NCI-H460 (cell line): ENCODE measurements at places on chromosomes 5 and 9.
A peak's percentile ranks its signal among the peaks of the same experiment; 100 is the strongest.

DNA sequence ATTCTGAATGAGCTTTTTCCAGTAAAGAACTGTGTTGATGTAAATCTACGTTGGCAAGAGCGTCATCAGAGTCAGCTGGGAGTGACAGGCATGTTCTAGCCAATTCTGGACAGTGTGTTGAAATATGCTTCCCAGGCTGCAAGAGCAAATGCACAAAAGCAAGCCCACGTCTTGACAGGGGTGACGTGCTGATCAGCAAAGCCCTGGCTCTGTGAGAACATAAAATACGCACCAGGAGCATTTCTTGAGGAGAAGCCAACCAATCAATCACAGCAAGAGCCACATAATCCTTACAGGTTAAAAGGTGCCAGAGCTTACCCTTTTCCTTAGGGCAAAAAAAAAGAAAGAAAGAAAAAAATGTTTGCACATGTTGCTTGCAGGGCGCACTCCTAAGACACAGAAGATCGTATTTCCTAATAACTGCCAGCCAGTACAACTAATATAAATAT, 148.1 kb downstream of the PDE4D start:
- peak; percentile 60 for DNase-seq

- DNase-seq, result no peak
These were observed 2.3 kb upstream of the INIP start for GRCh38 chr9:112720113-112720780.

GRCh38 chr5:132476876-132477781, 13.4 kb downstream of the IRF1 start:
- DNase-seq, result no peak

GRCh38 chr5:109743041-109743531, 53.4 kb downstream of the MAN2A1 start:
- DNase-seq, result peak; percentile 43

DNA sequence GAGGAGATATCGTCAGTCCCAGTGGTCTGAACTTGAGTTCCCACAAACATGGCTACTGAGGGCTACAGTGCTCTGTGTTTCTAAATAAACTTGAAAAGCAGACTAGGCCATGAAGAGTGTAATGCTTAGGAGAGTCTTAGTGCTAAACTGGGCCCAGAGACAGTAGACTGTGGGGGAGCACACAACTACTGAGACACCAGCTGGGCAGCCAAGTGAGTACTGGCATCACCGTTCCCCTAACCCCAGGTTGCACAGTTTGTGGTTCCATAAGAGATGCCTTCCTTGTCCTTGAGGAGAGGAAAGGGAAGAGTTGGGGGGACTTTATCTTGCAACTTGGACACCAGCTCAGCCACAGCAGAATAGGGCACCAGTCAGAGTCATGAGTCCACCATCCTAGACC, 172.1 kb upstream of the DMRTA1 start:
- no peak for DNase-seq

- peak; percentile 77 for DNase-seq
These were observed 720 bp downstream of the TUSC1 start for GRCh38 chr9:25677301-25678146.

- DNase-seq, result no peak
These were observed 573.1 kb downstream of the TLE4 start for GRCh38 chr9:80144856-80145255.

DNA sequence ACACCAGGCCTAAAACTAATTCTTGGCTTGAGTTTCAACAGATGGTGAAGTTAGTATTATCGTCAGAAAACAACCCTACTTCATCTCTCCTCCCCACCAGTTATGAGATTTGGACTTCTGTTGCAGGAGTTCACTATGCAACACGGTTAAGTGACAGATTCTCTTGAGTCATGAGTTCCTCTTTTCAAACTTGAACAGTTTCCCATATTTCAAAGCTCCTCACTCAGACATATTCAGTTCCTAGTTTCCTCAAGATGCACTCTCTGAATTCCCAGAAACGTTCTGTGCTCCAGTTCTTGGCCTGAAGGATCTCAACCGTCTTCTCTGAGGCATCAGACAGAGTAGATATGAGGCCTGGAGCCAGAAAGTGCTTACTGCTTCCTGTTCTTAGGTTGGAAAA, 7.3 kb upstream of the PTGER4 start:
- no peak for DNase-seq

DNA sequence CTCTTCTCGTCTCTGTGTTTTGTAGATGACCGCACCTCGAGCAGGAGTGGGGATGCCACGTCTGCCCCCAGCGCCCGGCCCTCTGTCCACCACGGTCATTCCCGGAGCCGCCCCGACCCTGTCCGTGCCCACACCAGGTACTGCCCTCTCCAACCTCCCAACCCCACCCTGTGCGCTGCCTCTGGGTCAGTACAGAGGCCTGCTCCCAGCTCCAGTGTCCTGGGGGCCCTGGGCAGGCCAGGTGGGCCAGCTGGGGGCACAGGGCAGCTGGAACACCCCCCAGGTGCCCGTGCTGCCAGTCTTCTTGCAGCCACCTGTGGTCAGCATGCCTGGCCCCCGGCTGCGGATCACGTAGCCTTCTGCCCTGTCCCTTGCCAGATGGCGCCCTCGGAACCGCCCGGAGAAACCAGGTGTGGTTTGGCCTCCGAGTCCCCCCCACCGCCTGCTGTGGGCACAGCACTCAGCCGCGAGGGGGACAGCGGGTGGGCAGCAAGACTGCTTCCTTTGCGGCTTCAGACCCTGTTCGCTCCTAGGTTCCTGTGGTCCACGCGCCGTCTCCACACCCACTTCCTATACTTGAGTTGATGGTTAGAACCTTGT, 133.7 kb downstream of the WNK2 start:
- no peak for DNase-seq
